Substantia nigra (tissue), 51 donors: ENCODE measurements at places on chromosomes 4 and X.

DNA sequence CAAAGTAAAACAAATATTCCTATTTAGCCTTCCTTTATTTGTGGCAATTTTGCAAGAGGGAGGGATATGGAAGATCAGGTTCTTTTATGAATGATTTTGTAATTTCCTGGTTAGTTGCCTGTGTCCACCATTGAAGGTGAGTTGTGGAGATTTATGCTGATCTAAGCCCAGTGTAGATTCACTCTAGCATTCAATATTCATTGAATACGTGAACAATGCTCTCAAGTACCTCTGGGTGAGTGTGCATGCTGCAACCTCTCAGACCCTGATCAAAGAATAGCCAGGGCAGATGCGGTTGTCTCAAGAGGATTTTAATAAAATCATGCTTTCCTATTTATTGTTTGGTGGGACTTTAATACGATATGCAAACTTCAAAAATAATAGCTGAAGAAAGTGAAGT lies 628.4 kb downstream of the SPRY1 start:
- DNase-seq = no peak

GRCh38 chrX:153727123-153727931 lies 2.7 kb downstream of the ABCD1 start:
- DNase-seq = peak; percentile 40

- DNase-seq = no peak
Measured at GRCh38 chr4:183920512-183920911, 15.4 kb downstream of the STOX2 start.

- no peak for DNase-seq
Measured at GRCh38 chr4:114005569-114006442, 26.4 kb upstream of the ARSJ start.

GRCh38 chrX:16445166-16445752 lies 204.7 kb upstream of the S100G start:
- no peak for DNase-seq

DNA sequence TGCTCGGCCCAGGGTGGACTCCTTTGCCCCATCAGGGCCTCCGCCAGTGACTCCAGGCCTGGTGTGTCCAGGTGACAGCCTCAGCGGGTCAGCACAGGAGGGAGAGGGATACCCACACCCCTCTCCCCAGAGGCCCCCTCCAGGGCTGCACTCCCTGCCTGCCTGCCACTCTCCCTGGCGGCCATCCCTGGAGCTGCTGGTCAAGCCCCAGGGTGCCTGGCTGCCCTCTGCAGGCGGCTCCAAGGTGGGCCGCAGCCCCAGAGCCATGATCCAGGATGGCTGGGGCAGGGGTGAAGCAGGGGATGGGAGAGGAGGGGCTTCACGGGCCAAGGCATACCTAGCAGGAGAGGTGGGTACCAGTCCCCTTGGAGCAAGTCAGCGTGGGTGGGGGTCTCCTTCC lies 3.8 kb downstream of the FGFRL1 start:
- peak; percentile 73 for DNase-seq

DNA sequence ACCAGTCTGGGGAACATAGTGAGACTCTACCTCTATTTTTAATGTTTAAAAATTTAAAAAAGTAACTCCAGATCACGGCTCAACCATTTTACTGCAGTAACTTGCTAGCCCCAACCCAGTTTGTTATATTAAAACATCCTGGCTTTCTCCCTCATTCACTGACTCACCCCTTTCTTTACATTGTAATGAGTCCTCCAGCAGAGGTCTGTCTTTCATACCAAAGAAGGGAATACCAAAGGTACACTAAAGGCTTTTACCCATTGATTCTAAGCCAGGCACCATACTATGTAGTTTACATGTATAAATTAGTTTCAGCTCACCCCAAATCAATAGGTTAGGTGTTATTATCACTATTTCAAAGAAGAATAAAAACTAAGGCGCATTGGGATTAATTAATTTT lies 286.9 kb downstream of the PACRGL start:
- no peak for DNase-seq

- no peak for DNase-seq
Measured at GRCh38 chrX:119292445-119292844, 56.4 kb downstream of the PGRMC1 start.

GRCh38 chr4:26942871-26943270 lies 82.2 kb downstream of the STIM2 start:
- DNase-seq = no peak

GRCh38 chrX:68534691-68535090 lies 35.8 kb downstream of the YIPF6 start:
- DNase-seq = no peak

DNA sequence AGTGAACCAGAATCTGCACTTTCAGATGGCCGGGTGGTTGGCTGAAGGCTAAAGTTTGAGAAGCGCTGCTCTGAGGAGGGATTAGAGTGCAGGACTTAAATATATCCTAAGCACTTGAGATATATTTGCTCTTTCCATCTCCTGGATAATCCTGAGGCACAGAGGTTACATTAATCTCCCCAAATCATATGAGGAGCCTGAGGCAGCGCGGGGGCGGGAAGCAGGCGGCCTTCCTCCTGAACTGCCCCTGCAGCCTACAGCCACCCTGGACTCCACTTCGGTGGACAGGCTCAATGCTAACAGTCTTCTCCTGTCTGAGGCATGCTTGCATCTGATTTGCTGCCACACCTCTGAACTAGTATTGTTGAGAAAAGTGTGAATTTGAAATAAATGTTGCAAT lies 72.5 kb downstream of the AFAP1 start:
- no peak for DNase-seq

- DNase-seq = no peak
Measured at GRCh38 chrX:154827194-154828015, 7.1 kb downstream of the SMIM9 start.

DNA sequence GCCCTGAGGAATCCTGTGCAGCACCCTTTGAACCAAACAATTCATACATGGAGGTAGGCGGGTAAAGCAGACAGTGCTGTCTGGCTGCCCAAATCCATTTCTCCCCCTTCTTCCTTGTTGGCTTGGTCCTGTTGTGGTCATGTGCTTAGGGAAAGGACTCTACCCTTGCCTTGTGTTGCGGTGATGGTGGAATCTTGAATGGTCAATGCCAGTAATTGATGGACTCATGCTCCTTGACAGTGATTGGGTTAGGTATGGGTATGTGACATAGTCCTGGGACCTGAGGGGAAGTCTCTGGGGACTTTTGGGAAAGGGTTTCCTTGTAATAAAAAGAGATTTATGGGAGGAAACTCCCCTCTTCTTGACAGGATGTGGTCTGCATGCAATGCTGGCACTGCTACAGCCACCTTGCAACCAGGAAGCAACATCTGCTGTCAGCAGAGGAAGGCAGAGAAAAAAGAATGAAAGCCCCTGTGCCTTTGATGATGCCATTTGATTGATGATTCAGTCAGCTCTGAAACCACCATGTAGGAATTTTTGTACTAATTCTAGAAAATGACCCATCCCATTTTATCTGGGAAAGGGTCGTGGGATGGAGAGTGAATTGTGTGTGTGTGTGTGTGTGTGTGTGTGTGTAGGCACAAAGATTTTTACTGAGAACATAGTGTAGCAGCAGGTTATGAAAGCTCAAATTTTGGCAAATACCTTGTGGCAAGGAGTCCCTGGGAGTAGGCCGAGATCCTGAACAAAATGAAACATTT lies 30.0 kb upstream of the HUWE1 start:
- DNase-seq = no peak

DNA sequence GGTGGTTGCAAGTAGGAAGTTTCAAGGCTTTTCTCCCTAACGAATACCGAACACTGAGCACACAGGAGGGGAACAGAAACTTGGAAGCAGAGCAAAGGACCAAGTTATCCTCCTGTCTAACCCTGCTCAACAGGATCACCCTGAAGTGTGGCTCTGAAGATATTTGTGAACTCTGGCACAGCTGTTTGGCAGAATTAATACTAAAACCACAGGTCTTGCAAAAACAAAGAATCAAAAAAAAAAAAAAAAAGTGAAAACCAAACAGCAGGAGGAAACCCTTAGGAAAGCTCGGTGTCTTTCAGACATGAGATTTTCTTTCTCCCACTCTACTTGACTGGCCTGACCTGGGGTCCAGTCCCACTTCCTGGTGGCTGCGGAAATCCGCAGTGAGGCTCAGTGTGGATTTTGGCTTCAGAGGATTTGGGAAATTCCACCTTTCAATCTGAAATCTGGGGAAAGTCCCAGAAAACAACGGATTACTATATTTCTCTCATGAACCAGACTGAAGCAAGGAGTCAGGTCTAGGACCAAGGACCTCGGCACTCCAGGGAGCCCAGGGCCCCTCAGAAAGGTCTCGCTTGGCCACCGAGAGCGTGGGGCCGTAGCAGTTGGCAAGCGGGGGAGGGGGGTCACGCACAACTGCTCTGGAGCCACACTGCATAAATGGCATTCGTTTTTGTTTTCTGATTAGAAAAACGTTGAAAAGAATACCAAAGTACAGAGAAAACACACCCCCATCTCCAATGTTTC lies 867 bp downstream of the TIFA start:
- DNase-seq = no peak

DNA sequence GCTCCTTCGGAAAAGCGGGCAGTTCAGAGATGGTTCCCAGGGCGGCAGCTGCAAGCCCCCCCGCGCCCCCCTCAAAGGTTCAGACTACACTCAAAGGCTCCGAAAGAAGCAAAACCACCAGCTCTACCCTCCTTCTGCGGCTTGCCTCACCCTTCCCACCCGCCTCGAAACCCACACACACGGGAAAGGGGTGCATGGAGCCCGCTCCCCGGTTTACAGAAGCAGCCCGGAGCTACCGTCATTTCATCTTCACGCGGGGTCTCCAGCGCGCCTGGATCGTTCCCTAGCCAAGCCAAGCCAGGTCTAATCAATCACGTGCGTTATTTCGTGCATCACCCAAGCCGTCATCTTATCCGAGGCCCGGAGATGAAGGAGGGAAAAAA lies 1.2 kb downstream of the NLGN4X start:
- no peak for DNase-seq

GRCh38 chr4:16914208-16914607 lies 15.8 kb upstream of the LDB2 start:
- no peak for DNase-seq

- DNase-seq = no peak
Measured at GRCh38 chrX:18377796-18378195, 23.3 kb upstream of the SCML2 start.

DNA sequence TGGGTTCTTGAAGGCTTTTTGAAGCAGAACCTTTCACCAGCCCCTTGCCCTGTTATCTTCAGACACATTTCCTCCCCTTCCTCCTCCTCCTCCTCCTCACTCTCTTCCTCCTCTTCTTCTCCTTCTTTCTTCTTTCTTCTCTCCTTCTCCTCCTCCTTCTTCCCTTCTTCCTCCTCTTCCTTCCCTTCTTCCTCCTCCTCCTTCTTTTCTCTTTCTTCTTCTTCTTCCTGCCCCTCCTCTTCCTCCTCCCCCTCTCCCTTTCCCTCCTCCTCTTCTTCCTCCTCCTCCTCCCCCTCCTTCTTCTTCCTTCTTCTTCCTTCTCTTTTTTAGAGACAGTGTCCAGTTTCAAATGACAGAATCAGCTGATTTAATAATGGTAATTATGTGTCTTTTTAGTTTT lies 226.0 kb downstream of the DKK2 start:
- no peak for DNase-seq

DNA sequence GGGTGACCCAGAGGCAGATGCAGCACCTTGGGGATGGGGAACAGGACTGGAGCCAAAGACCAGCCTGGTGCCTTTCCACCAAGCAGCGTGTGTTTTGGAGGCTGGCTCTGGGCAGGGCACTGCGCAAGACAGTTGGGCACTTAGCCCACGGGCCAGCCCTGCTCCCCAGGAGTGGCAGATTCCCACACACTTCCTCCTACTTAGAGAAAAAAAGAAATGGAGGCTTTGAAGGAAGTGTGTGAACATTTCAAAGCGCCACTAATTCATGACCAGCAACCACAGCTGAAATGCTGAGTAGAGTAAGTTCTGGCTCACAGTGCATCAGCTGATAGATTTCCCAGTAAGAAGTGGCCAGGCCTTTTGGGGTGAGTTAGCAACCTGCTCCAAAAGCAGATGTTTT lies 54.9 kb upstream of the LGI2 start:
- DNase-seq = peak; percentile 10

GRCh38 chr4:95552942-95553550 lies 4.3 kb upstream of the UNC5C start:
- DNase-seq = no peak

DNA sequence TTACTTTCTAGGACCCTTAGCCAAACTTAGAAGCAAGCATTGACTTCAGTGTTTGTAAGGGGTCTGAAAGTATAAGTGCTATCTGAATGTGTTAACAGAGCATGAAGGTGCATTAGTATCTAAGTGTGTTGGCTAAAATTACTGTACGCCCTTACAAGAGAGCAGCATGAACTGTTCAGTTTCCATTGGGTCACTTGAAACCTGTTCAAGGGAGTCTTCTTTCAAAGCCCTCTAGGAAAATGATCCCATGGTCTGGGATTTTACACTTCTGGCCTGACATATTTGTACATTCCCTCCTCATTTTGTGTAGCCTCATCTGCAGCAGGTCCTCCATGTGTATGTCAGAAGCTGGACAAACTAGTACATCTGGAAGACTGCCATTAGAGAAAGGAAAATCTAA lies 3.2 kb downstream of the PRDX4 start:
- DNase-seq = no peak

DNA sequence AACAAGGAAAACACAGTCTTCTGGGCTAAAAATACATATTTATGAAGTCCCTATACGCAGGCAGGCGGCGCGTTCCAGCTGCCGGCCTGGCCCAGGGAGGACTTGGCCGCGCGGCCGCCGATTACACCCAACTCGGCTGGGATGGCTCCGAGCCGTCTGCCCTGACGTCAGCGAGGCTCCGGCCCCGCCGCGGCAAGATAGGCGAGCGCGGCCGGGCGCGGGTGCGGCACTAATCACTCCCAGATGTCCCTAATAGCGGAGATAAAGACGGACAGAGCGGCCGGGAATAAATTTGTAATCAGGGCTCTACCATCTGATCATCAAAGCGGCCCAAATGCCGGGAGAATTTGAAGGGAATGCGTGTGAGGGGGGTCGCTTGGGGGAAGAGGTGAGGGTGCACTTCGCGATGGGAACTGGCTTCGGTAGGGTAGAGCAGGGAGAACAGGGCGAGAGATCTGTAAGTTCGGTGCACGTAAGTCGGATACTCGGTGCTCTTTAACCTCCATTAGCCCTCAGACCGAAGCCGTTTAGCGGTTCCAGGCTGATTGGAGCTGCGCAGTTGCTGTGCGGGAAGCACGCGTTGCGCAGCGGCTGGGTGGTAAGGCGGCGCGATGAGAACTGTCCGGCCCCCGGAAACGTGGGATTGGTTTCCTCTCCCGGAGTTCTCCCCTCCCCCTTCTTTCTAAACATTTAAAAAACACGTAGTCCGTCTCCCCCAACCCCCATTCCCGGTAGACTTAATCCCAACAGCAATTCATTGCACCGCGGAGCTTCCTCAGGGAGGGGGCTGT lies 7.7 kb downstream of the HAND2 start:
- DNase-seq = no peak
